ENCODE measurements at places on chromosomes 16 and 17.
A peak's percentile ranks its signal among the peaks of the same experiment; 100 is the strongest.

DNA sequence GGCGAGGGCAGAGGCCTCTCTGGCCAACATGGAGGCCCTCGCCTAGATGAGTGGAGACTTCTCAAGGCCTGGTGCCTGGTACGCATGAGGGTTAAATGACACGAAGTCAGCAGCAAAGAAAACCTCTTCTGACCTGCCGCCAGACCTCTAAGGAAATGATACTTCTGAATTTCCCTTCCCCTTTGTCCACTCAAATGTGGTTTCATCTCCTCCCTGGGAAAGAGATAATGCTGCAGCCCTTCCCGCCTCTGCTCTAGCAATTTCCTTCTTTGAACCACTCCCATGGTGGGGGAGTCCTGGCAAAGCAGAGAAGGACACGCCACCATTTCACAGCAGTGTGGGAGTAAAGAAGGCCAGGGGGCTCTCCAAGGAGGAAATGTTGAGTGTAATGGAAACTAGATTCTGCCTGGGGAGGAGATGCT is 65.7 kb upstream of the BCAR1 start:
- DNase-seq = no peak

DNA sequence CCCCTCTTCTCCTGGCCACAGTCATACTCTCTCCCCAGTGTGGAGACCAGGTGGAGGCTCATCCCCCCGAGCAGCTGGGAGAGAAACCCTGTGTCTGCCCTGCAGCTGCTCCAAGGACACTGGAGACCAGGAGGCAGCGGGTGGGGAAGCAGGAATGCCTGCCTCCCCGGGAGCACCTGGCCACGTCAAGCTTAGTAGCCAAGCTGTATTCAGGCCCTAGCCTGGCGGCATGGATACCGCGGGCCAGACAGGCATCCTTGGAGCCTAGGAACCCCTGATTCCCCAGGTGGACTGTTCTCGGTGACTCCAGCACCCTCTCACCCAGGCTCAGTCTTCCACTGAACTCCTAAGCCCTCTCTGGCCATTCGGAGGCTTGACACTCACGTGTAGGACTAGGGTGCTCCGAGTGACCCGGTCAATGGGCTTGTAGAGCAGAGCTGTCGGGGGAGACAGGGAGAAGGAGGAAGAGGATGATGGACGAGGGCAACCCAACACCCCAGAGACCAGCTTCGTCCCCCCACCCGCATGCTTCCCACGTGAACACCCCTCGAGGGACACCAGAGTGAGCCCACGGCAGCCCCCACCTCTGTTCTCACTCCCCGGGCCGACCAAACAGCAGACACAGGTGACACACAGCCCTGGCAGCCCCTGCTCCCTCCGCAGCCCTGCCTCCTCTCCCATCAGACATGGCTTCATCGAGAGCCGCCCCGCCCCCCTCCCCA is 76.5 kb downstream of the TIMM22 start:
- peak; percentile 30 for DNase-seq

- DNase-seq = no peak
Measured at GRCh38 chr17:45780921-45781320, 3.2 kb upstream of the CRHR1 start.

- DNase-seq = no peak
Measured at GRCh38 chr17:37399265-37399803, 7.3 kb downstream of the ACACA start.

DNA sequence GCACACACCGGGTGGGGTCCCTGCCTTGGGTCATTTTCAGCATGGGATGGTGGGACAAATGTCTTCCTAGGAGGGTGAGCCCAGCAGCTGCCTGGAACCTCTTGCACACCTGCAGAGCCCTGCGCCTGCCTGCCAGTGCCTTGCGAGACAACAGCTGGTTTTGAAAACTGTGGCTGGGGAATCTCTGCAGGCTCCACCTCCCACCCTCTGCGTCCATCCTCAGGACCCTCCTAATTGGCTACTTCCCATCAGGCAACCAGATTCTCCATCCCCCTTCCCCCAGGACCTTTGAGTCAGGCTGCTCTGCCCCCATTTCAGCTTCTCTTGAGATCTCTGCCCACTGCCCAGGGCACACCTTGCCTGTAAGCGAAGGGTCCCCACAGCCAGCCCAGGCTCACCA is 26.6 kb downstream of the PEMT start:
- no peak for DNase-seq

- no peak for DNase-seq
Measured at GRCh38 chr16:26710450-26710849, 356.3 kb upstream of the C16orf82 start.

DNA sequence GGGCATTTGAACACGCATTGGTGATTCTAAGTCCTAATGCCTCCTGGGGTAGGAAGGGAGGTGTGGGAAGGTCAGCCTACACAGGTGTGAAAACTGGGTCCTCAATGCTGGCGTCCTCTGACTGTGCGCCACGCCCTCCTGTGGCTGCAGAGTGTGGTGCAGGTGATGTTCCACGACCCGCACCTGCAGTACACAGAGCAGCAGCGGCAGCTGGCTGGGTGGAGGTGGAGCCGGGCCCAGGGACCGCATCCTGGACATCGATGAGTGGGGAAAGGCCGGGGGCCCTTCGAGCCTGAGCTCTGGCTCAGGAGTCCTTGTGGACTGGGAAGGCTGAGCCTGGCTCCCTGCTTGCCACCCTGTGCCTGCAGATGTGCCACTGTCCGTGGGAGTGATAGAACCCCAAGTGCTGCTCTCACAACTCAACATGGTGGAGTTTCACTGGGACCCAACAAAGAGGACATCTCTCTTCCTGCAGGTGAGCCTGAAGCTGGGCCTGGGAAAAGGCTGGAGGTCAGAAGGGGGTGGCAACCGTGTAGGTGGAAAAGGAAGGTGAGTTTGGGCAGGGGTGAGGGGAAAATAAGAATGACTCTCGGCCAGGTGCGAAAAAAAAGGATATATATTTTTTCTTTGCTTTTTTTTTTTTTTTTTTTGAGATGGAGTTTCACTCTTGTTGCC is 14.0 kb upstream of the STAC2 start:
- DNase-seq = peak; percentile 36

GRCh38 chr17:39769974-39770587 is 32.3 kb downstream of the GRB7 start:
- DNase-seq = no peak

DNA sequence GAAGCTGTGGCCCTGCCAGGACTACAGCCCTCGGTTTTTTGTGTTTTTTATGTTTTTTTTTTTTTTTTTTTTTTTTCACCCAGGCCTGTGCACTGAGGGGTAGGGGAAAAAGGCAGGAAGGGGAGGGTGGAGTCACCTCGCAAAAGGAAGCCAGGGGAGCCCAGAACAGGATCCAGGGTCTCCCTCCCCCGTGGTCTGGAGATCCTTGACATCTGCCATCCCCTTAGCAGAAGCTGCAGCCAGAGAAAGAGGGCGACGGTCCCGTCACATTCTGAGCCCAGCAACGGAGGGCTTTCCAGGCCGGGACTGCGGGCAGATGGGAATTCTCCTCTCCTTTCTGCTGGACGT is 29.1 kb upstream of the PHOSPHO1 start:
- no peak for DNase-seq

GRCh38 chr16:66534376-66534799 is 15.5 kb downstream of the TK2 start:
- DNase-seq = no peak

DNA sequence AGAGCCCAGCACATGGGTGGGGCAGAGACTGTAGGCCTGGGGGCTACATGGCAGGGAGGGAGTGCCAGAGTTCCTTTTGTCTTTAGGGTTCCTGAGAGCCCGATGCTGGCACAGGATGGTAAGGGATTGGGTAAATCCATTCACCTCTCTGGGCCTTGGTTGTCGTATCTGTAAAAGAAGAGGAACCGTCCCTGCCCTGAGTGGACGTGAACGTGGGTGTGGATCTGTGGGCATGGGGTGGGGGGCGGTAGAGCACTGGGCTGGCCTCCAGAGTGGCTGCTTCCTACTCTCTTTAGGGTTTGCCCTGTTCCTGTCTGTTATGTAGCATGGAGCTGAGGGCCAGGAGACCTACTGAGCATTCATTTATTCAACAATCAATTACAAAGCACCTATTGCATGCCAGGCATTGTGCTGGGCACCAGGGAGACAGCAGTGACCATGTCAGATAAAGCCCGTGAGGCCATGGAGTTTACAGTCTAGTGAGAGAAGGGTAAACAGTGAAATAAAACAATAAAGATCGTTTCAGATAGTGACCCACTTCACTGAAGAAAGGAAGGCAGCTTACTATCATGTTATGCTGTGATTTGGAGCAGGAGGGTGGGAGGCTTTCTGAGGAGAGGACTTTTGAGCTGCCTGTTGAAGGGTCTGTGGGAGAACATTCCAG is 13.1 kb upstream of the TCAP start:
- no peak for DNase-seq

DNA sequence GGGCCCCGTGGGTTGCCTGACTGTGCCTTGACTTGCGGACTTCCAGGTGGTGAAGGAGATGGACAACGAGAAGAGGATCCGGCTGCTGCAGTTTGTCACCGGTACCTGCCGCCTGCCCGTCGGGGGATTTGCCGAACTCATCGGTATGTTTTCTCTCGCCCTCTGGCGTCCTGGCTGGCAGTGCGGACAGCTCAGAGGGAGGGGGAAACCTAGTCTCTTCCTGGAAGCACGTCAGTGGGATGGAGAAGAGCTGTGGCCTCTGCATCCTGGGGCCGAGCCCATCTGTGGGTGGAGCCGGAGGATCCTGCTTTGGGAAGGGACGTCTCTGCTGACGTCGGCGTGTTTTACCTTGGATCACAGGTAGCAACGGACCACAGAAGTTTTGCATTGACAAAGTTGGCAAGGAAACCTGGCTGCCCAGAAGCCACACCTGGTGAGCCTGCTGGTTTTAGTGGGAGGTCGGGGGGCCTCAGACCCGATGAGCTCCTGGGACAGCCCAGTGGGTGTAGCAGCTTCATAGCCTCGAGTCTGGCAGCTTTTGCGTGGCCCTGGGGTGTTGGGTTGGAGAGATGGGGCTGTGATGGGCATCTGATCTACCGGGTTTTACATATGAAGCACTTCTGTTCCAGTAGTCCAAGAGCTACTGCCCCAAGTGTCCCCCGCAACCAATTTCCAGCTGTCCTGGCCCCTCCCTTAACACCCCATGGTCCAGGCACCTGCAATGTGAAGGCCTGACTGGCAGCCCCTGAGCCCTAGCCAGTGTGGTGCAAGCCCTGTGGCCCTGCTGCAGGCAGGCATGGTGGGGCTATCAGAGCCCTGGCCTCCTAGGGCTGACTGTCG is 11.9 kb upstream of the CLEC18A start:
- DNase-seq = no peak

- DNase-seq = no peak
Measured at GRCh38 chr16:787978-788398, at the start of gene RPUSD1. Gene RPUSD1, minus strand, starts transcription at chr16:788381. Its CDS starts 644 bp downstream, at chr16:787737.

GRCh38 chr16:58515871-58516767 is 802 bp downstream of the SETD6 start:
- DNase-seq = no peak

DNA sequence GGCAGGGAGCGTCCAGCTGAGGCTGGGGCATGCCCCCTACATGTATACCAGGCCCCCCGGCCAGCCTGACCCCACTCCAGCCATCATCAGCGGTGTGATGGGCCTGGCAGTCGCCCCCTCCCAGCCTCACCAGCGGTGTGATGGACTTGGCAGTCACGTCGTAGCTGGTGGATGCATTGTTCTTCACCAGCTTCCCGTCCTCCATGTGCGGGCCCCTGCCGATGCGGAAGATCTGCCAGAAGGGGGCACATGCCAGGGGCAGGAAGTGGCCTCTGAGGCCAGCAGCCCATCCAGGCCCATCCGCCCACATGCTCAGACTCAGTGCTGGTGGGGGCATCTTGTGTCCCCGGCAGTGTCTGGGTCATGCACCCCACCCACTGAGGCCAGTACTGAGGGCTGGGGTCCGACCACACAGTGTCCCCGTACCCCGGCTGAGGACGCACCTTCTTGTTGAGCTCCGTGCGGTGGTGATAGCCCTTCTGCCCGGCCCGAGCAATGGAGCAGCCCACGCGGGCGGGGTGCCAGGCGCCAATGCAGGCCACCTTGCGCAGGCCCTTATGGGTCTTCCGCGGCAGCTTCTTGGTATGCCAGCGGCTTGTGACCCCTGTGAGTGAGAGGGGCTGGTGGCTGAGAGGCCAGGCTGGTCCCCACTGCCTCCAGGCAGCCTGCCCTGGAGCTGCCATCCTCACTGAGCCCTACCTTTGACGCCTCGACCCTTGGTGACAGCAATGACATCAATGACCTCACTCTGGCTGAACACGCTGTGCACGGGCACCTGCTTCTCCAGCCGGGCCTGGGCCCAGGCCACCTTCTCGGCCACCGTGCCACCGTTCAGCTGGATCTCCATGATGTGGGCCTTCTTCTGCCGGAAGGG is 3.7 kb upstream of the MSRB1 start:
- no peak for DNase-seq

GRCh38 chr17:64056269-64057005 is 36.0 kb upstream of the ICAM2 start:
- DNase-seq = no peak

DNA sequence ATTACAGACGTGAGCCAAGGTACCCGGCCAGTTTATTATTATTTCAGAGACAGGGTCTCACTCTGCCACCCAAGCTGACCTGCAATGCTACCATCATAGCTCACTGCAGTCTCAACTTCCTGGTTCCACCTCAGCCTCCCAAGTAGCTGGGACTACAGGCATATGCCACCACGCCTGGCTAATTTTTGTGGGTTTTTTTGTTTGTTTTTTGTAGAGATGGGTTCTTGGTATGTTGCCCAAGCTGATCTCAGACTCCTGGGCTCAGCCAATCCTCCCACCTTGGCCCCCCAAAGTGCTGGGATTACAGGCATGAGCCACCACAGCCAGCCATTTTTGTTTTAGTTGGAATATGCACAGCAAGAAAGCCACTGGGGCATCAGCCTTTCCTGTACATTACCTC is 115.7 kb downstream of the MRM1 start:
- DNase-seq = no peak
